ENCODE measurements at places on chromosomes 12 and 14.

DNA sequence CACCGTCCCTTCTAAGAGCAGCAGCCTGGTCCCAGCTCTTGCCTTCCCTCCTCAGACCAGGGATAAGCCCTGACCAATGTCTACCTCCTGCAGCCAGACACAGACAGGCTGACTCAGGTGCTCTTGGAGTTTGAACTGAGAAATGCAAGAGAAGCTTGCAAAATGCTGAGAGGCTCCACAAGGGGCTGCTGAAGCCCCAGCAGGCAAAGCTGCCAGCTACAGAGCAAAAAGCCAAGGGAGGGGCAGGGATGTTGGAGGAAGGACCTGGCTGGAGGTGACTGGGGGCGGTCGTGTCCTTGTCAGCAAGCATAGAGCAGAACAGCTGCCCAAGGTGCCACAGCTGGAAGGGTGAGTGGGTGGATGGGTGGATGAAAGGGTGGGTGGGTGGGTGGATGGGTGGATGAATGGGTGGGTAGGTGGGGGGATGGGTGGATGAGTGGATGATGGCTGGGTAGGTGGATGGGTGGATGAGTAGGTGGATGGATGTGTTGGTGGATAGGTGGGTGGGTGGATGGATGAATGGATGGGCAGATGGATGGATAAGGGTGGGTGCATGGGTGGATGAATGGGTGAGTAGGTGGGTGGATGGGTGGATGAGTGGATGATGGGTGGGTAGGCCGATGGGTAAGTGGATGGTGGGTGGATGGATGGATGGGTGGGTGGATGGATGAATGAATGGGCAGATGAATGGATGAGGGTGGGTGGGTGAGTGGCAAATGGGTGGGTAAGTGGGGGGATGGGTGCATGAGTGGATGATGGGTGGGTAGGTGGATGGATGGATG is 4.0 kb upstream of the INF2 start:
- DNase-seq = no peak

DNA sequence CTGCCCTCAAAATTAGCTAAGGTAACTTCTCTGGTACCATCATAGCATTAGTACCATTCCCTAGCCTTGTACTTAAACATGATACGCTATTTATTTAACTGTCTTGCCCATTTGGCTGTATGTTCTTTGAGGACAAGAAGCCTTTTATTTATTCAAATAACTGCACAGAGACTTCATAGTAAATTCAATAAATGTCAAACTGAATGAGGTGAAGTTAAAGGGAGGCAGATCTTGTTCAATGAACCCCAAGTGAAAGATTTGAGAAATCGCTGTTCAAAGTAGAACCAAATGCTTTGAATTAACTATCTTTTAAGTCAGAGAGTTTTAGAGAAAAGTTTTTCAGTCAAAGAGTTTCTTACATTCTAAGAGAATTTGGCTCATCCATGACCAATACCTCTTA is 203.6 kb downstream of the GXYLT1 start:
- no peak for DNase-seq

DNA sequence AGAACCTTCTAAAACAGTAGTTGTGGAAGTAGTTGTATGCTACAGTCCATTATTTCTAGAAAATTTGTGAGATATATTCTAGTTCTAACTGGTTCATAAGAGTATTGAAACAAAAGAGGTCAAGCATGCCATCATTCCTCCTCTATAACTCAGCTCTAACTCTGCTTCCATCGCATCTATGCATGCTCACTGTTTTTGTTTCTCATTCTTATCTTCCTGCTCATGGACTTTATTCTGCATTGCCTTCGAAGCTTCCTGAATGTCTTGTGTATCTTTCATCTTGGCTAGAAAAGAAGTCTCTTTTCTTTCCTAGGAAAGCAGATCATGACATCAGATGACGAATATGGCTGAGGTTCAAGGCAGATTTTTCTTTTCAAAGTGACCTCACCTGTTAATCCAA is 402 bp downstream of the LMNTD1 start:
- DNase-seq = no peak

GRCh38 chr12:43807386-43807785 is 1.3 kb upstream of the TWF1 start:
- no peak for DNase-seq

- DNase-seq = no peak
These were observed 663 bp downstream of the WASHC3 start for GRCh38 chr12:102061096-102061559.

DNA sequence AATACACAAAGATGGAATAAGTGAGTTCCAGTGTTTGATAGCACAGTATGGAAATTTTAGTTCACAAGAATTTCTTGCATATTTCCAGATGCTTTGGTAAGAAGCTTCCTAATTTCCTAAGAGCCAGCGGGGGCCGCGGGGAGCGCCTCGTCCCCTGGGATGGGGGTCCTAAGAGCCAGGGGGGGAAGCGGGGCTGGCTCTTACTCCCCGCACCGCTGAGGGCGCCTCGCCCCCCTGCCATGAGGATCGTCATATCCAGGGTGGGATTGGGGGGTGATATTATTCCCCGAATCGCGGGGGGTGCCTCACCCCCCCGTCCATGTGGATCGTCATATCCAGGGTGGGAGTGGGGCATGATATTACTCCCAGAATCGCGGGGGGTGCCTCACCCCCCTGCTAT is 100.5 kb upstream of the GNG2 start:
- no peak for DNase-seq

- DNase-seq = no peak
These were observed 88.5 kb downstream of the GCH1 start for GRCh38 chr14:54814076-54814475.

GRCh38 chr12:64450711-64451486 is 1.0 kb upstream of the TBK1 start:
- no peak for DNase-seq

DNA sequence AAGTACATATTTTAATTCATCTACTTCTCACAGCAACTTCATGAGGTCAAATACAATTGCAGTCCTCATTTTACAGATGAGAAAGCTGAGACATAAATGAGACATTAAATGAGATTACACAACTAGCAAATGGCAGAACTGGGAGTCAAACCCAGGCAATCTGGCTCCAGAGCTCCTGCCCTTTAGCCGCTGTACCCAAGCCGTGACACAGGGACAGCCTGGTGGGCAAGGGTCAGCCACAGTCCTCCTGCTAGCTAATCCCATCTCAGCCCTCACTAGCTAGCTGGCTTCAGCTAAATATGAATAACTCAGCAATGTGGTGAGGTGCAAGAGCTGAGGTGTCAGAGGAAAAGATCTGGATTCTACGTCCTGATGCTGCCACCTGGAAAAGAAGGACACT is 54.8 kb downstream of the NINJ2 start:
- DNase-seq = no peak

DNA sequence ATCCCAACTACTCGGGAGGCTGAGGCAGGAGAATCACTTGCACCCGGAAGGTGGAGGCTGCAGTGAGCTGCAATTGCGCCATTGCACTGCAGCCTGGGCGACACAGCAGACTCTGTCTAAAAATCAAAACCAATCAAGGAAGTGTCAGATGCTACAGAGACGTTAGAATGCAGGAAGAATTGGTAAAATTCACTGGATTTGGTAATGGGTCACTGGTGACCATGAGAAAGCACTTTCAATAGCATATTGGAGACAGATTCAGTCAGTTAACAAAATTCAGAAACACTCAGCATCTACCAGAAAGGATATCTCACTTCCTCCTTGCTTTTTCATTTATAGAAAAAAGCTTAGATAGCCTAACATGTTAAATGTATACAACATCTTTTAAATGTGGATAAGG is 17.5 kb downstream of the BIN2 start:
- no peak for DNase-seq

DNA sequence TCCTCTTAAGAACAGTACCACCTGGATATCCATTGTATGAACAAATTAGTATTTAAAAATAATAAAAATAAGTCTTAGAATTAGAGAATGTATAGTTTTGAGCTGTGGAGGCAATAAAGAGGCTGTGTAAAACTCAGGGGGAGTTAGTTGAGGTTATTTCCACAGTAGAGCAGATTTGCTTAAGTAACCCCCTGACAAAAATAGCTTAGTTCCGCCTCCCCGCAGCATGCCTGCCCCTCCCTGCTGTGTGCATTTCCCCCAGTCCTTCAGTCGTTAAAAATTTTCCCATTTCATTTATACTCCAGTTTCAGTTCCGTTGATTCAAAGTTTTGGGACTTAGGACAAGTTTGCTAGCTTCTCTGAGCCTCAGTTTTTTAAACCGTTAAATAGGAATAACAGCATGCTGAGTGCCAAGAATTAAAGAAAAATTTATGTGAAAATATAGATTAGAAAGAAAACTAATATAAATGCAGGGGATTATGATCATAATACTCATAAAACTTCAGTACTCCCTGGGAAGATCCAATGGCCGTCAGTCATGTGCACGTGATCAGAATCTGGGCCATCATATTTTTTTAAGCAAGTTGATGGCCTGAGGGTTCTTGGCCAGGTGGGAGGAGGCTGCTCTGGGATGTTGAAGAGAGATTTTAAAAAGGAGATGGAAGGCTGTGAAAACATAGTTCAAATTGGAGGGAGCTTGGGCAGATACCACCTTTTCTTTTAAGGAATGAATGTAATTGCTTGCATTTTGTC is 14.5 kb upstream of the SLC38A2 start:
- DNase-seq = no peak

DNA sequence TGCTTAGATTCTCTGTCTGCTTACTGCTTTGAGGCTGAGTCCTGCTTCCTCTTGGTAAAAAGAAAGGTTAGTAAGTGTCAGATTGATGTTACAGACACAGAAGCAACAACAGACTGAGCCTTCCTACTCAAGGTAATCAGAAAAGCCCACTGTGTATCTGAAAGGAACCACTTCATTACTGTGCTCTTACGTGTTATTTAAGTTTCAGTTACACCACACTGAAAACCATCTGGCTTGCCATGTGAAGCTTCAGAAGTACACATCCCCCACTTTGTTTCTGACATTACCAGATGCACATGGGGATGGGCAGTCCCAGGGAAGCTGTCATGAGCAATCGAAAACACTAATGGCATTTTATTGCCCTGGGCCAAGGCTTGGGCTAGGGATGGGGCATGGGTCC is 1290.1 kb downstream of the AACS start:
- DNase-seq = no peak

DNA sequence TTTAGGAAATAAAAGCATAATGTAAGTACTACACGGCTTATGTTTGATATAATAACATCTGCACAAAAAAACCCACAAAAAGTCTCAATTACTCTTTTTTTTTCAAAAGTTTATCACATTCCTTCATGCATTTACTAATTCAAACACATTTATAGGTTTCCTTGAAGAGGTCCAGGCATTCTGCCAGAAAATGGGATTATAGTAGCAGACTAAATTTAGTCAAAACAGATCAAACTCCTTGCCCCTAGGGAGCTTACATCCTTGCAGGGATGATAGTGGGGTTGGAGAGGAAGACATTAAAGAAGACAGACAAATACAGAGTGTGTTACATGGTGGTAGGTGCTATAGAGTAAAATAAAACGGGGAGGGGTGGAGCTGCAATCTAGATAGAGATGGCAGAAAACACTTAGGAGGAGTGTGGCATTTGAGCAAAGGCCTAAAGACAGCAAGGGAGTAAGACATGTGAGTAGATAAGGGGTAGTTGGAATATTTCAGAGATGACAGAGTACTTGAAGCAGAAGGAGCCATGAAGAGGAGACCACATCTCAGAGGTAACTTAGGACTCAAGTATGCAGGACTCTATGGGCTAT is 266.9 kb downstream of the PPFIA2 start:
- DNase-seq = no peak

- no peak for DNase-seq
These were observed 157.5 kb upstream of the ATF7IP start for GRCh38 chr12:14207905-14208551.

- DNase-seq = peak; percentile 17
These were observed 1.2 kb downstream of the ITGA5 start for GRCh38 chr12:54417712-54418440.

DNA sequence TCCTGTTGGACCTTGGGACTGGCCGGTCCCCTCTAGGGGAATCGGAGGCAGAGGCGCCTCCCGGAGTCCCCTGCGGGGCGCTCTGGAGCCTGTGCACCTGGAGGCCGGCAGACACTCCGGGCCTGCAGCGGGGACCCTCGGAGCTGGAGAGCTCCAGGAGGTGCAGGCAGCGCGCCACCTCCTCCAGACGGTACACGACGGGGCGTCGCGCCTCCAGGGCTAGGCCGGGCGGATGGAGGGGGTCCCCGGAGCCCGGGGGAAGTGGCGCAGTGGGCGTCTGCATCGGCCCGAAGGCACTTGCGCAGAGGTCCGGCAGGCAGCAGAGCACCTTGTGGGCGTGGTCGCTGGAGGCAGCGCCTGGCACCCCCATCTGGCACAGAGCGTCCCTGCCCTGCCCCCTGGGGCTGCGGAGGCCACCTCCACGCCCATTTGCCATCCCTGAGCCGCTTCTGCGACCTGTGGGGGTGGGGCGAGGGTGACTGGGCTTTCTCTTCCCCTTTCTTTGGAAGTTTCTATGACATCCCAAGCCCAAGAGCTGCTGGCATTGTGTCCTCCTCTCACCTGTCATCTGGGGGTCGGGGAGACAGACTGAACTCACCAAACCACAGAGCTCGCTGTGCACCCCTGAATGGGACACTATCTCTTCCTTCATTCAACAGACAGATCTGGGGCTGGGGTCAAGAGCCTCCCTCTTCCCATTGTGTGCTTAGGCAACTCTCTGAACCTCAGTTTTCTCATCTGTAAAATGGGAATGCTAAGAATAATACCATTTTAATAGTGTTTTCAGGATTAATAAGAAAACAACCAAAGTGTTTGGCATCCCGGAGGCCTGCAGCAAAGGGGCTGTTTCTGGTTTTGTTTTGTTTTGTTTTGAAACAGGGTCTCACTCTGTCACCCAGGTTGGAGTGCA is 37.5 kb upstream of the CORO1C start:
- no peak for DNase-seq

- DNase-seq = no peak
These were observed 31.9 kb upstream of the IFNG-AS1 start for GRCh38 chr12:67957383-67957782.

DNA sequence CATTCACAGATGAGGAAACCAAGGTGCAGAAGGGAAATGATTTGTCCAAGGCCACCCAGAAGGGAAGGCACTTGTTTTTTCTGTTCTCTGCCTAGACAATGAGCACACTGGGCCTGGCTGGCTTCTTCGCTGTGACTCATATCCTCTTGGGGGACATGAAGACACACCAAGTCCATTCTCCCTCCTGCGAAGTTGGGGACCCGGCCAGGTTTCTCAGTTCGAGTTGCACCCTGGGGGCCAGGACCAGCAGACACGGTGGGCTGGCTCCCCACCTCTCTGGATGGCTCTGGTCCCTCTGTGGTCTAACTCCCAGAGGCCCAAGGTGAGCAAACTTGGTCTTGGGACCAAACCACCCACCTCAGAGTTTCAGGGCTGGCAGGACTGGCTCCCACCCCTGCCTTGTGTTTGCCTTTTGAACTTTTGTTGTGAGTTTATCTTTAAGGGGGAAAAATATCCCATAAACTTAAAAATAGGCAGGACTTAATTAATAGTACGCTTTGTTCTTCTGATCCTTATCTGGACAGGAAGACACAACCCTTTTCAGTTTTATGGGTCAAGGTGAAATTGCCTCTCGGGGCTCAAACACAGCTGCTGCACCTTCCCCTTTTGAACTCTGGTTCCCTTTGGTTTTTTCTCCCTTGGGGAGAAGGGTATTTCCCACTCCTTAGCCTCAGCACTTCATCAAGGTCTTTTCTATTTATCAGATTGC is 9.0 kb upstream of the MLEC start:
- no peak for DNase-seq

All from effector CD8-positive, alpha-beta T cell (primary cell).